ENCODE measurements at places on chromosomes 6 and 20. TPM values are rescaled to one million over a fixed set of nuclear protein-coding genes. Genes with fewer than 3 reads are reported as not detected.
A peak's percentile ranks its signal among the peaks of the same experiment; 100 is the strongest.

- no peak for DNase-seq
Measured at GRCh38 chr20:20167698-20168097, 115.4 kb downstream of the CFAP61 start.

Gene ACTR5
- total RNA-seq, result 6.4 TPM

Gene WFDC5
- total RNA-seq, result not detected

Gene STX11
- 0.97 TPM for total RNA-seq

DNA sequence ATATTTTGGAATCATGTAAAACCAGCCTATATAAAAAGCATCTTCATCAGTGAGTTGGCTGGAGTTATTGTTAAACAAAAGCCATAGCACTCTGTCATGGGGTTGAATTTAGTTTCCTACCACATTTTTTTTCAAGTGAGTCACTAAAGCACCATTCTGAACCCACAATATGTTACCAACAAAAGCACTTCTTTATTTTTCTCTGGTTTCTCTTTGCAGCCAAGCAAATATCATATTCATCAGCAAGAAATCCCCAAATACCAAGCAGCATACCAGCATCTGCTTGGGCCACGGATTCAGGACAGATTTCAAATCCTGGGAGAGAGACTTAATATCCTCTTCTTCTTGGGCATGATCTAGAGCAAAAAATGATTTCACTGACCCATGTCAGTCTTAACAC lies 441.4 kb downstream of the BCKDHB start:
- DNase-seq, result peak; percentile 59

DNA sequence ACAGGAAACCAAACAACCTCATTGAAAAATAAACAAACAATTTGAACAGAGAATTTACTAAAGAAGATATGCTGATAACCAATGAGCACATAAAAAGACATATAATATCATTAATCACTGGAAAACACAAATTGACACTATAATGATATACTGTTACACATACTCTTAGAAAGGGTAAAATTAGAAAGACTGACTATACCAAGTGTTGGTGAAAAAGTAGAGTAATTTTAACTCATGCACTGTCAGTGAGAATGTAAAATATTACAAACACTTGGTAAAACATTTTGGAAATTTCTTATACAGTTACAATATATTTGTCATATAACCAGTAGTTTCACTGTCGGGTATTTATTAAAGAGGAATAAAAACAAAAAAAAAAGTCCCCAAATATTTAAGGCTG lies 1139.2 kb upstream of the GJE1 start:
- DNase-seq, result no peak

DNA sequence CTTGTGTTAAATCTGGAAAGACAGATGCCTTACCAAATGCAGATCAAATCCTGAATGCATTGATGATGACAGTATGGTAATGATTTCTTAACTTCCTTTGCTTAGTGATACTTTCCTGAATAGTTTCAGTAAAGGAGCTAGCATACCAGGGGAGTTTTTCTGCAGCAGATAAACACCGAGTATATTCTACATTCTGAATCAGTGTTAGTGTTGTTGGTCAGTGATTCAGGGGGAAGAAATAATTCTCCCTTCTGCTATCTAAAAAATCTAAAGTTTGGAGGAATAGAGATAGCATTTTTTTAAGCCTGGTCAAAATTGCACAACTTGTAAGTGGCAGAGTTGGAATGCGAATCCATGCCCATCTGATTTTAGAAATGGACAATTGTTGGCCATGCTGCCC lies 512.2 kb upstream of the MARCKS start:
- DNase-seq, result no peak

DNA sequence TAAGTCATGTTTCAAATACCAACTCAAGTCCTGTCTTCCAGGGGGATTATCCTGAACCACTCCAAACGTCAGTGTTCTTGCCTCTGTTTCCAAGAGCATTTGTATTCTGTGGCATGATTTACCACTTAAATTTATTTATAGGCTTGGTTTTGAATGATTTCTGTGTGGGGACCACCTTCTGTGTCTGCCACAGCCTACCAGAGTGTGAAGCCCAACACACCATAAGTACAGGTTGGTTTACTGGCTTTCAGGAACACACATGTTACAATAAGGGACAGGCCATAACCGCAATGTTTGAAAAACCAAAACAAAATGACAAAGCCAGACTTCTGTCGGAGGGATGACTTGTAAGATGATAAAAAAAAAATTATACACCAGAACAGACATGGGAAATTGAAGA lies 56.5 kb upstream of the MAP3K7 start:
- no peak for DNase-seq

DNA sequence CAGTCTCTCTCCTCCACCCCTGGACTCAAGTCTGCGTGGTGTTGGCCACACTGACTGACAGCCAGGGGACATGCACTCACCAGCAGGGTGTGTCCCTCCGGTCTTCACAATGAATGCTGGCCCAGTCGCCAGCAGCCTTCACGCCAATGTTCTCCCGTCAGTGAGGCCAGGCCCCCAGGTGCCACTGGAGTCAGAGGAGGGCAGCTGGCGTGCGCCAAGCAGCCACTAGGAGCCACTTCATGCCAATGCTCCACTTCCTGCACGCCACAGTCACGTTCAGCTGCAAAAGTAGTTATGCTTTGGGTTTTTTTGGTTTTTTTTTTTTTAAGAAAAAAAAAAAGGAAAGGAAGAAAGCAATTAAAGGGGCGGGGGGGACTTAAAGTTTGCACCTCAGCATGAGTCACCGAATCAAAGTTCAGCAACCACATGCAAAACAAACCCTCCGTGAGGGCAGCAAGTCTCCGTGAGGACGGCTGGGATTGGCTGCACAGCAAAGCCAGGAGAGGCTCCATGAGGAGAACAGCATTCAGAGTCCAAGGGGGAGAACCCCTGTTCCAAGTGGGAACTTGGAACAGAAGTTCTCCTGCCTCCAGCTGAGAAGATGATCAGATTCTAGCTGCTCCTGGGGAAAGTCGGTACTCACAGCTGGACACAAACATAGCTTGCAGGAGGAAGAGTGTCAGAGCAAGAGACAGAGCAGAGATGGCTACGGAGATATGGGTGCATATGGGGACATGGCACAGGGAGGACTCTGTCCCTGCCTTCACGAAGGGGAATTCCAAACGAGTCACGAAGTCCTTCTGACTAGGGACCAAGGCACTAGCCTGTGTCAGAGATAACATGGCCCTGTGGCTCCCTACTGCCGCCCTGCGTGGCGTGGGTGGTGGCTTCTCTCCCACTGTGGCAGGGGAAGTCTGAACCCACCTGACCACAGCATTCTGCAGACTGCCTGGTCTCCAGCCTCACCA lies at the start of gene ZC3H12D:
ZC3H12D (minus strand) TSS at position 282 of the 968 bp plus-strand sequence. CDS start 10,471 bp downstream, outside the sequence.
- DNase-seq, result peak; percentile 73

- no peak for DNase-seq
Measured at GRCh38 chr20:62482974-62483373, 7.2 kb upstream of the GATA5 start.

GRCh38 chr6:17884498-17885478 lies 102.6 kb downstream of the KIF13A start:
- DNase-seq, result peak; percentile 35

DNA sequence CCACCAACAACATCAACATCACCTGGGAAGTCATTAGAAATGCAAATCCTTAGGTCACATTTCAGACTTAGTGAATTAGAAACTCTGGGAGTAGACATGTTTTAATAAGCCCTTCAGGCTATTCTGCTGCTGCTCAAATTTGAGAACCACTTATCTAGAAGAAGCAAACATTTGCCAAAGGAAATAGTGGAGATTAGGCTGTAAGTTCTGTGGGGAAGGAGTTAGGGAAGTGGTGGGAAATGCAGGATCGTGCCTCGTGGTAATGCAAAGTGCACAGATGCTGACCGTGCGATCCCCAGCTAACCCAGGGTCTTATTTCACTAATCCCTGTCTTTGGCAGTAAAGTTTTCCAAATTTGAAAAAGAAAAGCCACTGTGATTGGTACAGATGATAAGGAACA lies 328.5 kb downstream of the EPM2A start:
- DNase-seq, result no peak

DNA sequence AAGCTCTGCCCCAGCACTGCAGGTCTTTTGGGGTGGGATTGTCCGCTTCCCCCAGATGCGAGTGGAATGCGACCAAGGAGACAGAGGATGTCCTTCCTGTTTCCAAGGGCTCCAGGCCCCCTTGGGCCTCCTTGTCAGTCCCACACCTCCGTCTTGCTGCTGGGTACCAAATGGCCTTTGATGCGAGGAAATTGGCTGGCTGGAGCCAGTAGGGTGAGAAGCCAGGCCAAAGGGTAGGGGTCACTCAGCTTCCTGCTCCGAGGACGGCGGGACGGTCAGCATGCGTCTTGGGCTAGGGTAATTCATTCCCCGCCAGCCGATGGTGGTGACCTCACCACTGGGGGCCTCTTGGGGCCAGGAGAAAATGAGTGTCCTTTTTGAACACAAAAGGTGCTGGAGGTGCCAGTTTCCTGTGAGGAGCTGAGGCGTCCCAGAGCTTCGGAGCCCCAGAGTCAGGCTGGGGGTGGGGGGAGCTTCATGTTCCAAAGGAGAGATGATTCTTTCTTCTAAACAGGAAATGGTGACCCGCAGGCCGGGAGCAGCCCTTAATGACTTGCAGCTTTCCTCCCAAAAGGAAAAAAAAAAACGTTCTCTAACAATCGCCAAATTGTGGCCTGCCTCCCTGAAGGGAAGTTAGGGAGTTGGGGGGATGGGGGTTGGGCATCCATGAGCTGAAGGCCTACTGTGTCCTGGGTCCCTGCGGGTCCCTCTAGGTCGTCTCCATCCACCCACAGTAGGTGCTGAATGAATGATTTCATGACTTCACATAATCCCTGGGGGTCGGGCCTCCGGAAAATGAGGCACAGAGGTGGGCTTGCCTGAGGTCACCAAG lies 6.7 kb downstream of the SNAI1 start:
- peak; percentile 87 for DNase-seq

Gene SLC22A7
- total RNA-seq, result not detected

Gene TXLNB
- total RNA-seq, result 0.32 TPM

Gene COL19A1
- total RNA-seq, result 0.32 TPM

Gene SRF
- 43.6 TPM for total RNA-seq

DNA sequence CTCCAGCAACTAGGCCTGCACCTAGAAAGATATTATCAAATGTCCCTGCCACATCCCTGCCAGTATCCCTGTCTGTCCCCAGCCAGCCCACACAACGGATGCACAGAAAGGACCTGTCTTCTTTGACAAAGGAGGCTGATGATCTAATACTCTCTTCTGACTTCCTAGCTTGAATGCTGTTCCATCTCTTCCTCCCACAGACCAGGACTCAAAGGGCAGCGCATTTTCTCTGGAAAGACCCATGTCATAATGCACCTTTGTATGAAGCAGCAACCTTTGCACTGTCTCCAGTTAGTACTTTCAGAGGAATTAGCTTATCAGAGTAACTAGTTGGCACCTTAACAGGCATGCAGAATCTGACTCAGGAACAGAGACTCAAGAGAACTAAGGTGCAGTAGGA lies 53.3 kb upstream of the TAF8 start:
- no peak for DNase-seq

Gene BTBD3
- 74.3 TPM for total RNA-seq

DNA sequence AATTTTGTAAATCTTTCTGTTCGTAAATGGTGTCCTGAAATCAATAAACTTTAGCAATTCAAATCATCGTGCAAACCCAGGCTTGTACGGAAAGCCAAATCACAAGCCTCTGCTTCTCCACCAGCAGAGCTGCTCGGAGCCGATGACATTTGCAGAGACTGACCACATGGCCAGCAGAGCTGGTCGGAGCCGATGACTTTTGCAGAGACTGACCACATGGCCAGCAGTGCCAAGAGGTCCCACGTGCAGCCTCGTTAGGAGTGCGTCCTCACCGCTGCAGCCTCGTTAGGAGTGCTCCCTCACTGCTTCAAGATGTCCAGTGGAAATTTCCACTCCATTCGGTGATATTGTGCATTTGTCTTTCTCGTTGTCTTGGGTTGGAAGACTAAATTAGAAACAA lies 28.5 kb downstream of the SMOC2 start:
- DNase-seq, result no peak

Gene MYCT1
- under 0.01 TPM for total RNA-seq

DNA sequence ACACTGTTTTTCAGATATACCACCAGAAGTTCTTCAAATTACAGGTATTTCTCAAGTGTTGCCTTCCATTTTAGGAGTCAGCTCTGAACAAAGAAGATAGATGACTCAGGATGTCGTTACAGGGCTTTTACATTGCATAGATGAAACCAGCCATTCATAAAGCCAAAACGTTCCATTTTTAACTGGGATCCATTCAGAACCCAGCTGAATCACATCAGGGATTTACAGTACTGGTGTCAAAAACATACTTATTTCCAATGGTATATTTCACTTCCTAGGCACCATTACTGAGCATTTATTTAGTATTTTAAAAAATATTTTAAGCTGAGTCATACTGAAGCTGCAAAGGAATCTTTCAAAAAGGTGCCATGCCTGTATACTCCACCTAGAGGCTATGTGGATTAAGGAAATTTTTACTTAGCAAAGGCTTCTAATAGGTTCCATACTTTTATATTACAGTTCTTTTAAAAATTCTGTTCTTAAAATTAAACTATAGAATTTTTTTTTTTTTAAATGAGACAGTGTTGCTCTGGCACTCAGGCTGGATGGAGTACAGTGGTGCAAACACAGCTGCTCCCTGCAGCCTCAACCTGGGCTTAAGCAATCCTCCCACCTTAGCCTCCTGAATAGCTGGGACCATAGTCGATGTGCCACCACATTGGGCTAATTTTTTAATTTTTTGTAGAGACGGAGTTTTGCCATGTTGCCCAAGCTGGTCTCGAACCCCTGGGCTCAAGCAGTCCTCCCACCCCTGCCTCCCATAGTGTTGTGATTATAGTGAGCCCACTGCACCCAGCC lies 2.6 kb downstream of the ASF1A start:
- DNase-seq, result peak; percentile 61

Gene BCL2L1
- total RNA-seq, result 82.8 TPM

Gene SLC17A9
- 24.8 TPM for total RNA-seq

Gene GPLD1
- 0.43 TPM for total RNA-seq

Gene NEURL2
- total RNA-seq, result 3.9 TPM

DNA sequence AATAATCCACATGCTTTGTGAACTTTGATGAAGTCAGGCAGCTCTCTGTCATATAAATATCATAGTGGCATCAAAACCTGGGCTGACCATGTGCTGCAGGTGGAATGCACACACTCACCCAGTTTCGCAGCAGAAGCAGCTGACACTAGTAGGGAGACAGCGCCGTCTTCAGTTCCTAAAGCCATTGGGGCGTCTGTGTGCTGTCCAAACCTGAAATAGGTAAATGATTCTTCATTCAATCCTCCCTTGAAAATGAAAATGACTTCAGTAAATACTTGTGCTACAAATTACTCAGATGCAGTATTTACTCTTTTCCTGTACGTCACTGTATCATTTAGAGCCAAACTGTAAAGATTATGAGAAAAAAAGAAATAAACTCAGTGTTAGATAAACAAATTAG lies 127.5 kb downstream of the EYA4 start:
- no peak for DNase-seq

Gene GRM1
- not detected for total RNA-seq

GRCh38 chr20:53394433-53394832 lies 199.2 kb downstream of the ZNF217 start:
- no peak for DNase-seq

GRCh38 chr6:32461493-32461892 lies 21.8 kb downstream of the HLA-DRA start:
- no peak for DNase-seq

All from fibroblast of villous mesenchyme (primary cell).